ENCODE measurements at places on chromosomes 5 and 9.

DNA sequence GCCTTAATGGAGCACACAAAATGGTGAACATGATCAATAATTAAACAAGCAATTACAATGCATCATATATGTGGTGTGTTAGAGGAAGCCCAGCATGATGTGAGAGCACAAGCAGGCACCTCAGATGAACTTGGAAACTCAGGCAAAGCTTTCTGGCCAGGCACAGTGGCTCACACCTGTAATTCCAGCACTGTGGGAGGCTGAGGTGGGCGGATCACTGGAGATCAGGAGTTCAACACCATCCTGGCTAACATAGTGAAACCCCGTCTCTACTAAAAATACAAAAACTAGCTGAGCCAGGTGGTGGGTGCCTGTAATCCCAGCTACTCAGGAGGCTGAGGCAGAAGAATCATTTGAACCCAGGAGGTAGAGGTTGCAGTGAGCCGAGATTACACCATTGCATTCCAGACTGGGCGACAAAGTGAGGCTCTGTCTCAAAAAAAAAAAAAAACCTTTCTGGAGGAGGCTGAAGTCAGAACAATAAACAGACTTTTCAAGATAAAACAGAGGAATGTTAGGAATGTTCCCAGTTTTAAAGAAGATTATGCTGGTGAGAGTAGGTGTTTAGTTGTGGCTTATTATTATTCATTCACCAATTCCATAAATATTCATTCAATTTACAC is 159.4 kb downstream of the CEMIP2 start:
- no peak for DNase-seq

DNA sequence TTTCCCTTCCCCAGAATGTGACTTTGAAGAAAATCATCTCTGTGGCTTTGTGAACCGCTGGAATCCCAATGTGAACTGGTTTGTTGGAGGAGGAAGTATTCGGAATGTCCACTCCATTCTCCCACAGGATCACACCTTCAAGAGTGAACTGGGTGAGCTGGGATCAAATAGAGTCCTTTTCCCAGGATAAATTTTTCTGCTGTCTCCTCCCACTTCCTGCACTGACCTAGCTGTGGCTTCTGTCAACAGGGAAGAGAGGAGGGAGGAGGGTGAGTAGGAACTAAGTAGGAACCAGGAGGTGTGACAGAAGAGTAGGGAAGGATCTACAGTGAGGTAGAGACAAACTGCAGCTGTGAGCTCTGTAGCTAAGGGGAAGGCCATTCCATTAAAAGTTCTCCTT is 69.3 kb downstream of the MAMDC2 start:
- no peak for DNase-seq

DNA sequence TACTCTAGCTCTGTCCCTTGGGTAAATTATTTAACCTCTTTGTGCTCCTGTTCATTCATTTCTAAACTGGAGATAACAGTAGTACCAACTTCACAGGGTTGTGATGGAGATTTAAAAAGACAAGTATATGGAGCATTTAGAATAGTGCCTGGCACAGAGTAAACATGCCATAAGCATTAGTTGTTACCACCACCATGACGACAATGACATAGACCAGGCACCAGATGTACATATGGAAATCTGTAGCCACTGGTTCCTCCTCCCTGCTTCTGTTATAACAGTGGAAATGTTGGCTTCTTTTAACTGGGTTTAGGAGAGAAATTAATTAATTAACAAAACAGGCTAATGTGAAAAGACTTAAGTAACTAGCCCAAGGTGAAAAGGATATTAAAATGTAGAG is 217.5 kb downstream of the DENND1A start:
- no peak for DNase-seq

DNA sequence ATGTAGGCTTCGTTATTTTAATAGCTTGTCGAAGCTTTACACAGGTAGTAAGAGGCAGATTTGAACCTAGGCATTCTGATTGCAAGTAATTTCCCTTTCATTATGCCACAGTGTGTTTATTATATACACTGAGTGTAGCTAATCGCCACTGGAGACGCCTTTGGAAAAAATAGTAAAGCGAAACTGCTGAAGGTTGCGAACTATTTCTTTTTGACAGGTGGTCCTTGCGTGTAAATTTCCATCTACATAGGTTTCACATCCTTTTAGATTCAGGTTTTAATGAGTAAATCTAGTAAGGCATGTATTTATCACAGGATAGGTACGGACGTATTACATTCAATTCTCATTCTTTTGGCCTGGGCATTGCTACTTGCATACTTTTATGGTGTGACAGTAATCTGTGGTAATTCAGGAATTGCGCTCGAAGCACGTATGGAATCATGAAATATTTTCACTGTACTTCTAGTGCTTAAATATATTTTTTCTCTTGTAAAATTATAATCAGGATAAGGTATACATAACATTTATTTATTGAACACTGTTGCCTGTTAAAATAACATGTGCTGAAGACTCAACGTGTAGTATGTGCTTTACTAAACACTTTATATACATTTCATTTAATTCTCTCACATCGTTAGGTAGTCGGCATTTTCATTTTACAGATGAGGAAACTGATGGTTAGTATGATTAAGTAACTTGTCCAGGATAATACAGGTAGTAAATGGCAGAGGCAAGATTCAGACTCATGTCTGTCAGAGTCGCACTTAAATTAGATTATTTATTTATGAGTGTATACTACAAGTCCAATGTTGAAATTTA is 1.8 kb downstream of the MARCHF6 start:
- no peak for DNase-seq

DNA sequence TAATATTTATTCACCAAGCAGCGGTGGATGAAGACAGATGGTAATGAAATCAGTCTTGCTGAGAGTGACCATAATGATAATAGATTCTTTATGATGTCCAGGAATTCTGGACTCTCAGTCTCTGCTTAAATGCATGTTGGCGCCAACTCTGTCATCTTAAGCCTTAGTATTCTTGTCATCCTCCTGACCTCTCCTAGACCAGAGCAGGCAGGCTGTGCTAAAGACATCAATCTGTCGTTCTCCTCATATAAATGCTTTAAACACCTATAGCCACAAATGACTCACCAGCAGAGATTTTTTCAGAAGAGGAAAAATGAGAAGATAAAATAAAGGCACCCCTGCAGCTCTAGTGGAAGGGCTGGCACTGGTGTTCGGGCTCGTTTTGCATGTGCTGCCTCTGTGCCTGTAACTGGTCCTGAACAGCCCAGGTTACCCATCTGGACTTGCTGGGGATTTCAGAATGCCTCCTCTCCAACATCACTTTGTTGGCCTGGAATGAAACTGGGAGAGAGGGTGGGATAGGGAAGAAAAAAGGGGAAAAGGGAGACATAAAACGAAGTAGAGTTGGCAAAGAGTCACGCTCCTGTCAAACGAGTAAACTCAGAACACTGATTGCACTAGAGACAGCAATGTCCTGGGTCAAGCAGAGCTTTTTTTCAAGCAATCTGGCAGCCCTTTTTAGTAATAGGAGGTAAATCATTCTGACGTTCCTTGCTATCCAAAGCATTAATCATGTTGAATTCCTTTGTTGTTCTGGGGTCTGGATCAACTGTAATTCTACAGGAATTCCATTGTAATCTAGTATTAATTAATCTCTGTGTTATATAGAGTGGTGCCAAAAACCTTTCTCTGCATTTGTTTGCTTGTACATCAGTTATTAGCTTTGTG is 195.5 kb upstream of the CLINT1 start:
- no peak for DNase-seq

- DNase-seq: no peak
These were observed 746 bp downstream of the STRBP start for GRCh38 chr9:123267481-123268198.

- no peak for DNase-seq
These were observed 8.8 kb downstream of the IPPK start for GRCh38 chr9:92661127-92661526.

DNA sequence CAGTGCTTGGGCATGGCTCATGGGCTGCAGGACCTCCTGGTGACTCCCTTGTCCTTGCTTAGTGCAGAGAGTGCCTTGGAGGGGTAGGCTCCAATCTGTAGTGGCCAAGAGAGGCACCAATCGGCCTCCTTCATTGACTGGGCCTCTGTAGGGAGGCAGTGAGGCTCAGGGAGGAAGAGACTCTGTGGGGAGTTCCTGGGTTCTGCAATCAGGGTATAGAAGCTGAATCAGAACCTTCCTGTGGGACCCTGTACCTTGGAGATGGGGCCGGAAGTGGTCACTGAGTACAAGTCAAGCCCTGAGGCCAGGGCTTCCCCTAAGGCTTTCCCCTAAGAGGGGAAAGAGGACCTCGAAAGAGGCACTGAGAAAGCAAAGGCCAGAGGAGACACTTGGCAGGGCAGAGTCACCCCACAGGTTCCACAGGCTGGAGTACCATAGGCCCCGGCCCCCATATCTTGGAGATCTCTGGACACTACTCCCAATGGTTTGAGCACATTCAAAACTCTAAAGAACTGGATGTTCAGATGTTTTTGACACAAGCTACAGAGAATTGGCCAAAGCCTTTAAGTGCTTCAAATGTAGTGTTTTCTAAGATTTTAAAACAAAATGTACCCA is 190.5 kb downstream of the HSPA4 start:
- no peak for DNase-seq

DNA sequence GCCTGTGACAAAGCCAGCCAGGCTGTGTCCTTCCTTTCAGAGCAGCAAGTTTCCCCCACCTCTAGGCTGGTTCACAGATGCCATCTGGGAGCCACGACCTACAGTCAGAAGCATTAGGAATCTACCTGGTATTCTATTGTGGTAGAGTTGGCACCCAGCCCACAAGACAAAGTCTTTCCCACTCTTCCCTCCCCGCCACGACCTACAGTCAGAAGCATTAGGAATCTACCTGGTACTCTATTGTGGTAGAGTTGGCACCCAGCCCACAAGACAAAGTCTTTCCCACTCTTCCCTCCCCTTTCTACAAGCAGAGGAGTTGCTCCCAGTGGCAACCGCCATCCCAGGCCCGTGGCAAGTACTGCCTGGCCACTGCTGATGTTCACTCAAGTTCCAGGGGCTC is 157.8 kb upstream of the TNC start:
- no peak for DNase-seq

GRCh38 chr5:2261004-2261703 is 378.4 kb upstream of the IRX4 start:
- no peak for DNase-seq

DNA sequence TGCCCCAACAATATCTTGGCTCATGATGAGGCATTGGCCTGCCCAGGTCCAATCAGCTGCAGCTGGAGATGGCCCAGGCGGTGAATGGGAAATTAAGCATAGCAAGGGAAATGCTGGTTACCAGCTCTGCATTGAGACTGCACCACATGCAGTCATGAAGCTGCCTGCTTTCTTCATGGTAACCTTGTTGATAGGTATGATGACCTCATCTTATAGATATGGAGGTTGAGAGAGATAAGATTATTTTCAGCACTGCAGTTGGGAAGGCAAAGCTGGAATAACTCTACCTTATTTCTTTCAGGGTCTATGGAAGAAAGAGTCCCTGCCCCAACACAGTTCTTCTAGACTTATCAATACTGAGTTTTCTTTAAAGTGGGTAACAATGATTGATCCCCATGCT is 180.1 kb downstream of the ICE1 start:
- DNase-seq: no peak

DNA sequence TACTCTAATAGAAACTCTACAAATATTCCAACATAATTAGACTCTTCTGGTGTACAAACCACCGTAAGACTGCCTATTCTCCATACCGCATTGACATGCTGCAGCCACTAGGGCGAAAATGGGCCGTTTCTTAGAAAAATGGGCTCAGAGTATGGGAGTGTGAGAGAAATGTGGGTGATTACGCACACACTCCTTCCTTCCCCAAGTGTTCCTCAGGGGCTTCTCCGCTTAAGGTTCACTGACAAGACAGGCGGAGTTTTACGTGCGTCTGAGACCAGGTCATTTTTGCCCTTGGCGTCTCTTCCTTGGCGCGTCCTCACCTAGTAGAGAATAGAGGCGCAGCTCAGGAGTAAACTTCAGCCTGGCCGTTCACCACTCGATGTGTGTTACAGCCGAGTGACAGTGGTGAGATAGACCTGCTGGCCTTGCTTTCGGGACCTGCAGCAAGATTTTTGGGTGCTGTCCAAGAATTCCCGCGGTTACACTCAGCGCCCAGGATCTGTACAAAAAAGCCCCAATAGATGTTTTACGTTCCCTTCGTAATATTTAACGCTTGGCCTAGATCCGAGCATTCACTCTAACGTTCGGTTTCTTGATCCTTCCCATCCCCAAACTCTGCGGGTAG is 1.8 kb upstream of the NTRK2 start:
- DNase-seq: no peak

DNA sequence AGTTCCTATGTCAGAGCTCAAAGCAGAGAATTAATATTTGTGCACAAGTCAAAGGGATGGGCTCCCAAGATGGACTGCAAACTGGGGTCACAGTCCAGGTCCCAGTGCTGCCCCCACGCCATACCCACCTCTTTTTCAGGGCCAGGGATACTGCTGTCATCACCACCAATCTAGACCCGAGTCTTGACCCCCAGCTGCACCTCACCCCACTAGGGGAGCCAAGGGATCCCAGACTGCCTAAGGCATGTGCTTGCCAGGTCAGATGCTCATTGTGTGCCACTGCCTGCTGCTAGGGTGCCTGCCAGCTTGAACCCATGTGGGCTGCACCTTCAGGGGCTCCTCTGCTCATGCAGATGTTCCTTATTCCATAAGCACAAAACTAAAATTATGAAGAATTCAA is 215.6 kb upstream of the NREP start:
- no peak for DNase-seq

DNA sequence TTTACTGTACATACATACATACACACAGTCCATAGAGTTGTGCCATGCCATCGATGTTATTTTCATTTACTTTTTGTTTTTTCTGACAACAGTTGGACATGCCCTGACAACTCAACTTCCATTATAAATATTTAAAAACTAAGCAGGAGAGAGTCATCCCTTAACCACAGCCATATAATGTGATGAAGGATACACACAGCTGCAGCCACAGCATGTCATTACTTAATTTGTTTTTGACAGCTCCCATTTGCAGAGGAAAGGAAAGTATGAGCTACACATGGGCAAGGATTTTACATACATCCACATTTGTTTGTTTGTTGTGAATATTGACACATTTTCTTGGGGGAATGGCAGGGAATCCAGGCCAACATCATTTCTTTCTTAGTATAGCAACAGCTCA is 91.5 kb upstream of the TUT7 start:
- no peak for DNase-seq

DNA sequence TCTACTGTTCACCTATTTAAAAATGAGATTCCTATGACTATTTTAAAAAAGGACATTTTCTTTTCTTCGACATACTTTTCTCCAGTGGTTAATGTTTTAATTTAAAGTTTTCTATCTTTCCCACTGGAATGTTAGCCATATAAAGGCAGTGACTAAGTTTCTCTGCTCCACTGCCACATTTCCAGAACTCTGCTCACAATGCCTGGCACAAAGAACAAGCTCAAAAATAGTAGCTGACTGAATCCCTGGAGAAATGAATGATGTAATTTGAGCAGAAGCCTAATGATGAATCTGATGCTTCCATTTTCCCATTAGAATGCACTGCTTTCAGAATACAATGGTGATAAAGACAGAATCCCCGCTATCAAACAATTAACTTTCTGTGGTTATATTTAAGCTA is 817.8 kb downstream of the MTRR start:
- no peak for DNase-seq

GRCh38 chr9:1718836-1719235 is 296.3 kb upstream of the SMARCA2 start:
- DNase-seq: no peak
